Occipital lobe (tissue), 3 donors: ENCODE measurements at places on chromosomes 2 and 18. TPM values are rescaled to one million over a fixed set of nuclear protein-coding genes. Genes with fewer than 3 reads are reported as not detected.

DNA sequence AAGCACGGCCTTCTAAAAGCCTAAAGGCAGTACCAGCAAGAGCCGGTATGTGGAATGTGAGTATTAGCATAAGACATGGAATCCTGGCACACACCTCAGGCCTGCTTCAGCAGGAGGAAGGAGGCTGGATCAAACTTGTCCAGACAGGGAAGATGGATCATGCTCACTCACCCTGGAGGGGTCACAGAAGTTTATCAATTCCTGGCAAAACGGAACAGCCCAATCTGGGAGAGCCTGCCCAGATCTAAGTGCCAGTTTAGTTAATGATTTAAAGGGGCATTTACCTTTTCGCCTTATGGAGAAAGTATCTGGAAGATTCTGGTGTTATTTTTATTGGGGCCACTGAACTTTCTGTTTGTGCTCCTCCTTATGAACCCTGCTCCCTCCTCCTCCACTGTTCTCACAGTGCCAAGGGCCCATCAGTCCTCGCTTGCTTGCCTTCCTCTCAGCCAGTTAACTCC lies 58.3 kb upstream of the NFE2L2 start:
- DNase-seq = no peak

DNA sequence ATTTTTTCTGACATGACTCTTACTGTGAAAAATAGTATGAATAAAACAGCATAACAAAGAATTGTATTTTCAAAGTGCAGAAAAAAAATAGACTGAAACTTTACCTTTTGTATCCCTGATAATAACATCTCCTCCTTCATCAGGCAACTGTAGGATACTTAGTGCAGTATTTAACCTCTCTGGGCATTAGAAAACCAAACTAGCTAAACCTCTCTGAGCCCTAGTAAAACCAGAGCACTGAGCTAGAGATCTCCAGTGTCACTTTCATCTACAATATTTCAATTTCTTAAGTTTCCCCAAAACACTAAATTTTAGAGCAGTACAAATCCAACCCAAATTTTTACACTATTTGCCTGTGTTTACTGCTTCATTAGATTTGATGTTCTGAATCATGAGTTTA lies 594.0 kb upstream of the LINC00305 start:
- no peak for DNase-seq

- DNase-seq = no peak
Measured at GRCh38 chr18:634551-635045, 22.9 kb upstream of the TYMS start.

DNA sequence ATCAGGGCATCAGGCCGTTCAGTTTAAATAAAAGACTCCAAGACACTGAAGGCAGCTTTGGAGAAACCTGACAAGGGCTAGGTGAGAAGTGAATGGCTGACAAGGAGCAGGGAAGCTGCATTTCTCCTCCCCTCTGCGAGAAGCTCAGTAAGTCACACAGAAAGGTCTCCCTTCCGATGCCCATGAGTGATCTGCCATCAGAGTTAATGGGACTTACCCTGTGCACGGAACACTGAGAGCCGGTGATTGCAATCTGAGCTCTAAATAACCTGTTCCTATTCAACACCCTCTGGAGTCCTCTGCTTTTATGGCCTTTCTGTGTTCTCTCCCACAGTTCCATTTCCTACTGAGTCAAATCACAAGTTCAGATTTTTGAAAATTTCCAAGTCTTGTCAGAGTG lies 322.2 kb upstream of the MYT1L start:
- no peak for DNase-seq

- no peak for DNase-seq
Measured at GRCh38 chr2:40048506-40048905, 269.4 kb upstream of the THUMPD2 start.

GRCh38 chr2:242043538-242044312 lies 174.2 kb downstream of the RTP5 start:
- no peak for DNase-seq

- no peak for DNase-seq
Measured at GRCh38 chr2:3073041-3073595, 304.5 kb downstream of the EIPR1 start.

DNA sequence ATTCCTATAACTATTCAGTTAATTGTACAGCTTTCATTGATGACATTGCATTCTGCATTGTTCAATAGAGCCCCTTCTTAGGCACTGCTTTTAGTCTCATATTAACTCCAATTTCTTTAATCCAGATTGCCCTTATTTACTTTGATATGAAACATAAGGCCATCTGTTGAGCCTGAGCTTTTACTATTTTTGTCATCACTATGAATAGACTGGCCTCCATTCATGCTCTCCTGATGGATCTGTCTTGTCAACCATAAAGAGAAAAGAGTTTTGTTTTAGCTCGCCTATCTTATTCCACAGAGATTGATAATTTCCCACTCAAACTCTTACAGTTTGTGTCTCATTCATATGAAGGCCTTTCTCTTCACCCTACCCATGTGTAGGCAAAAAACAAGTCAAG lies 159.2 kb upstream of the DTNA start:
- DNase-seq = no peak

- no peak for DNase-seq
Measured at GRCh38 chr18:63312019-63312409, 7.6 kb downstream of the BCL2 start.

GRCh38 chr18:68778280-68778886 lies 19.5 kb upstream of the CCDC102B start:
- DNase-seq = no peak

DNA sequence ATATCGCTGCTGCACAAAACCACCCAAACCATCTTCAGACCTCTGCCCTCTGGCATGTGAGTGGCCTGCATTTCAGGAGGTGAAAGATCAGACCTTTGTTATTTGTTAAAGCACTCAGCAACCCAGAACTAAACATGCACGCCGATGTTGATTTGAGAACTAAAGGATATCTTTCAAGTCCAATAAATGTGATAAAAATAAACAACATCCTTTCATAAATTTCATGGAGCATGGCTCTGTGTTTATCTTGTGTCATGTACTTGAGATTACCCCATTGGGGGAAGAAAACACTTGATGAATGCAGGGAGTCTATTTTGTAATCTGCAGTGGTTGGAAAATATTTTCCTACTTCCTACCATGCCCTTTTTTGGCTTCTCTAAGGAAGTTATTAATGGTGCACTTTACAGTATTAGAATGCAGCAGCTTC lies 70.8 kb upstream of the GATA6 start:
- no peak for DNase-seq

GRCh38 chr2:75204833-75205232 lies 5.5 kb upstream of the TACR1 start:
- no peak for DNase-seq

- DNase-seq = no peak
Measured at GRCh38 chr2:28163627-28164279, 228.9 kb upstream of the FOSL2 start.

DNA sequence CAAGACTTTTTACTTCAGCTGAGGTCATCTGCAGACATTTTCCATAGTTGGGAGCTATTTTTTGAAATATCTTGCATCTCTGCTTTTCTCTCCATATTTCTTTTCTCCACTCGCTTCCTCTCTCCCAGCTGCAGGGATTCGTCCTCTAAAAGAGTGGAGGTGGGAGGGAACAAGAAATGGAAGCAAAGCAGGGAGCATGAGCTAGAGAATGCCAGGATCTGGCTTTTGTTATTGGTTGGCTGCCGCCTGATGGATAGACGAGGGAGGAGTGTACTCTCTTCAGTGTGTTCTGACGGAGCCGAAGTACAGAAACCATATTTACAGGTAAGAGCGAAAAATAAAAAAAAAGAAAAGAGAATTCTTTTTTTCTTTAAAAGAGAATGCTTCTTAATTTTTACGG lies at the start of gene CSRNP3:
Gene CSRNP3 (plus strand): TSS at position 282 of the 400 bp plus-strand sequence. CDS start 125,368 bp downstream, outside the sequence.
- peak; percentile 69 for DNase-seq

GRCh38 chr18:45237343-45238098 lies 377.8 kb upstream of the SLC14A2 start:
- DNase-seq = no peak

DNA sequence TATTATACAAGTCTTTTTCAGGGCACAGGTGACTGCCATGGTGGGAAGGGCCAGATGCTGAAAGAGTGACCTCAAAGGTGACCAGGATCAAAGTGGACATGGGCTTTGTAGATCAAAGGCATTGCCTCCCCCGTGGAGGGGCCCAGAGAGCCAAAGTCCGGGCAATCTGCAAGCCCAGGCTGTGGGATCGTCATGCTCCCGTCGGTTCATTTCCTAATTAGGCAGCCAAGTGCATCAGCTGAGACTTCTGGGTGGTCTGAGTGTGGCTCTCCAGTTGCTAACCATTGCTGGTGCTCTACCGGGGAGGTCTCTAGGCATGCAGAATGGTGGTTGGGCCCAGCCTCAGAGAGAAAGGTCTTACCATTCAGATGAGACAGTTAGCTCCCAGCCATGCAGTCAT lies 61.6 kb downstream of the TRIB2 start:
- no peak for DNase-seq

GRCh38 chr18:48100651-48101165 lies 170.2 kb upstream of the SMAD2 start:
- DNase-seq = no peak

DNA sequence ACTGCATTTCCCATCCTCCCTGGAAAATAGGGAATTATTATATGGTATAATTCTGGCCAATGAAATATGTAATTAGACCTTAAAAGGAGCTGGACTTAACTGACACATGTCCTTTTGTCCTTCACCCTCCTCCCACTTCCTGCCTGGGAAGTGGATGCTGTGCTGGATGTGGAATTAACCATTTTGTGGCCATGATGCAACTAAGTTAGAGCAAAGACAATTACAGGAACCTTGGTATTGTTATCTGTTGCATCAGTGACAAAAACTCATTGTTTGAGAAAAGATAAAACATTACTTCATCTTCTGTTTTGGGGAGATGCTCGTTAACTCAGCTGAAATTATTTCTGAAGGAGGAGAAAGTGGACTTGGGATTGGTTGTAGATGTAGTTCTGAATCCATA lies 227.7 kb upstream of the BOD1L2 start:
- no peak for DNase-seq

GRCh38 chr18:58367425-58368140 lies 261.3 kb downstream of the ALPK2 start:
- DNase-seq = no peak

DNA sequence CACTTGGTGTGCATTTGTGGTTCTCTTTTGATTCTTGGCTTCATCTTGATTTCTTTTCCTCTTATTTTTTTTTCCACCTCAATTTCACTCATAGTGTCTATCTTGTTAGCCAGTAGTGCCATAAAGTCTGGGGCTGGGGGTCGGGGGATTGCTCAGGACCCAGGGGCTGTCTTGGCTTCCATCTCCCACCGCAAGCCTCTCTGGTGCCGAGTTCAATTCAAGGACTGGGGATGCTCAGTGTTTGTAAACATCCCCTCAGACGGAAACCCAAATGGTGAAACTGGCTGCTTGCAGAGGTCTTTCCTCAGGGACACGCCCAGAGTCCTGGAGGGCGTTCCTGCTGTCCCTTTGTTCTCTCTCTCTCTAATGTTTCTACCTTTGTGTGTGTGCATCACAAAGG lies 173.3 kb downstream of the TWIST2 start:
- no peak for DNase-seq

DNA sequence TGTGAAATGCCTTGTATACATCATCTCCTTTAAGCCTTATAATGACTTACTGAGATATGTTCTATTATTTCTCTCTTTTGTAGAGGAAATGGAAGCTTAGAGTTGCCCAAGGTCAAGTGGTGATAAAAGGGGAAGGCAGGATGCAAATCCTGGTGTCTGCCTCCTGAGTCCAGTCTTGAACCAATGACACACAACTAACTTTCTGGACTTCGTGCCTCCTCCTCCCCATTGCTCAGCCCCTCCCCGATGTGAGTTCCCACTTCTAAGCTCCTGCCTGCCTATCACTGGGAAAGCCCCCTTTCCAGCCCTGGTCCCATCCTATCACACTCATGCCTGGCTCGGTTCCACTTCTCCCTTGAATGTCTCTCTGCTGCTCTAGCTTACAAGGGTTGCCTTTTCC lies 6.9 kb upstream of the CTIF start:
- DNase-seq = no peak

GRCh38 chr2:217016796-217017419 lies 157.0 kb upstream of the TNP1 start:
- DNase-seq = no peak

GRCh38 chr2:208571764-208572131 lies 165.2 kb downstream of the PTH2R start:
- no peak for DNase-seq

DNA sequence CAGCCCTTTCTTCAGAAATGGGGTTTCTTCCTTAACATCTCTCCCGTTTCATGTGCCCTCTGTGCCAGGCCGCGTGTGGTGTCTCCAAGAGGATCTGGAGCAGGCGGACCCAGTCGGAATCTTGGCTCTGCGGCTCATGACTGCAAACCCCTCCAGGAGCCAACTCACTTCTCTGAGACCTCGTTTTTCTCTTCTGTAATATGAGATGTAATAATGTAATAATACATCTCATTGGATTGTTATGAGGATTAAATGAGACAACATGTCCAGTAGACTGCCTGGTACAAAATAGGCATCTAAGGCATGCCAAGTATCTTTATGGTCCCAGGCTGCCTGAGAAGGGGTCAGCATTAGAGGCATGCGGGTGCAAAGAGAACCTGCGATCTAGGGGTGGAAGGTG lies 221.3 kb upstream of the REV1 start:
- no peak for DNase-seq

GRCh38 chr2:29952973-29953372 lies 31.6 kb upstream of the ALK start:
- no peak for DNase-seq

GRCh38 chr2:222307978-222308730 lies 9.4 kb upstream of the PAX3 start:
- DNase-seq = no peak

The OTOS gene
- 0.94 TPM for total RNA-seq

The DUSP2 gene
- 7.3 TPM for total RNA-seq

The MC4R gene
- 1.4 TPM for total RNA-seq

The FAP gene
- 2.2 TPM for total RNA-seq

The SLC9A4 gene
- total RNA-seq = 0.62 TPM

The TRIB2 gene
- total RNA-seq = 122 TPM

The BBS5 gene
- total RNA-seq = 20.0 TPM

The STEAP3 gene
- total RNA-seq = not detected

The ARHGAP25 gene
- 2.0 TPM for total RNA-seq

The CCDC85A gene
- 38.8 TPM for total RNA-seq

The ATP5MC3 gene
- total RNA-seq = 55.1 TPM

The FAM124B gene
- total RNA-seq = 7.8 TPM

The CSRNP3 gene
- 246 TPM for total RNA-seq

The FBXO15 gene
- 3.1 TPM for total RNA-seq

The MC2R gene
- not detected for total RNA-seq
